CD8-positive, alpha-beta memory T cell (primary cell): ENCODE measurements at places on chromosomes 7 and 10. TPM values are rescaled to one million over a fixed set of nuclear protein-coding genes. Genes with fewer than 3 reads are reported as not detected.

DNA sequence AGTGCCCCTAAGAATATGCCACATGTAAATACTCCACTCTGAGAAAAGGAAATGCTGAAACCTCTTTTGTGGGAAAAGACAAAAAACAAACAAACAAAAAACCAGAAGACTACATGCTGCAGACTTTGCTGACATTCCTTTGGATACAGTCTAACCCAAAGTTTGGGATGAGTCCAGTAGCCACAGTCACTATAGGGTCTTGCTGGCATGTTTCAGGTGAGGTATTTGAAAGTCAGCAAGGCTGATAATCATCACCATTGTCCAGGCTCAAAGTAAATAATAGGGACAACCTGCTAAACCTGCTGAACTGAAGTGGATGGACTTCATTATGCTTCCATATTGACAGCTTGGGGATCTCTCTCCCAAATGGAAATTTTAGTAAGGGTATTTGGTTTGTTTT lies 1087.0 kb upstream of the LRRTM3 start:
- H3K27me3 ChIP-seq = no peaks in the 10 kb centered on the region
- no peak overlapping the region for H3K4me3 ChIP-seq
- no peak overlapping the region for H3K27ac ChIP-seq
- H3K36me3 ChIP-seq = no peaks in the 10 kb centered on the region
- no peaks in the 10 kb centered on the region for H3K4me1 ChIP-seq

DNA sequence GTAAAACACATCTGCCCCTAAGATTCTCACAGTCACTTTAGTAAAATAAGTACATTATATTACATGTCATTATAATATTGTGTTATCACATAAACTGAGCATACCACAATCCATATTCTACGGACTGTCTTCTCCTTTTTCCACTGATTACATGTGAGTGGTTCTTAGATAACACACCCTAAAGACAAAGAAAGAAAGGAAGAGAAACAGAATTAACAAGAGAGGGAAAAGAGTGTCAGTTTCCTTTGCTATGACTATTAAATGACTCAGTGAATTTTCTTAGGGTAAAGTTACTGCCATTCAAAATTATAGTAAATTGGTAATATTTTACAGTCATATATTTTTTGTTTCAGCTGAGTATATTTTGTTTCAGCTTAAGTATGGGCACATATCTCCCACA lies 268.3 kb downstream of the TWIST1 start:
- DNase-seq = no peak
- no peaks in the 10 kb centered on the region for H3K4me1 ChIP-seq
- H3K27me3 ChIP-seq = no peaks in the 10 kb centered on the region
- H3K4me3 ChIP-seq = no peak overlapping the region
- H3K27ac ChIP-seq = no peak overlapping the region

DNA sequence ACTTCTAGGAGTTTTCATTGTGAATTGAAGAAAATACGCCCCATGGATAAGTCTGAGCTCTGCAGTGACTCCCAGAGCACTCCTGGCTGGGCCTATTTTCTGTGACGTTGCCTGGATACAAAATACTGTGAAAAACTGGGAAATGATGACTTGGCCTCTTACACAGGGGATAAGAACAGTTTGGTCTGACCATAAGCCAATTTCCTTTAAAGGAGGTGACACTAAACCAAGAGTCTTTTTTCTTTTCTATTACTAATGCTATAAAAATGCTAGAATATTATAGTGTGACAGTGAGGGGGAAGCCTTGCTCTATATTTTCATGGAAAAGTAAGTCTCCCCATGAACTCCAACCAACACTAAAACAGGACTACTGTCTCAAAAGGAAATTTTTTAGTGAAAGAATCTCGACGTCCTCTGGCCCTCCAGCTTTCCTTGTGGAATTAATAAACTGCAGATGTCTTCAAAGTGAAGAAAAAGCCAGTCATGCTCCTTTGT lies 45.5 kb downstream of the MYOF start:
- DNase-seq = no peak
- no peak overlapping the region for H3K4me3 ChIP-seq
- no peaks in the 10 kb centered on the region for H3K27me3 ChIP-seq
- H3K4me1 ChIP-seq = no peaks in the 10 kb centered on the region

- H3K4me1 ChIP-seq = peaks cover 23% of the 10 kb centered on the region
- peak; percentile 12 for DNase-seq
- H3K36me3 ChIP-seq = no peaks in the 10 kb centered on the region
- peak overlapping the region; percentile 35 for H3K4me3 ChIP-seq
Measured at GRCh38 chr10:43594944-43595589, 11.2 kb upstream of the ZNF485 start.

GRCh38 chr10:2650328-2650727 lies 417.0 kb upstream of the PFKP start:
- H3K36me3 ChIP-seq = no peaks in the 10 kb centered on the region
- no peaks in the 10 kb centered on the region for H3K4me1 ChIP-seq

SDK1 gene
- 0.04 TPM for total RNA-seq

SH2D4B gene
- 0.13 TPM for total RNA-seq

AASS gene
- total RNA-seq = 1.6 TPM

EMX2 gene
- total RNA-seq = not detected

CRHR2 gene
- total RNA-seq = not detected

RBP4 gene
- not detected for total RNA-seq
